ENCODE measurements at places on chromosomes 3 and 15.

DNA sequence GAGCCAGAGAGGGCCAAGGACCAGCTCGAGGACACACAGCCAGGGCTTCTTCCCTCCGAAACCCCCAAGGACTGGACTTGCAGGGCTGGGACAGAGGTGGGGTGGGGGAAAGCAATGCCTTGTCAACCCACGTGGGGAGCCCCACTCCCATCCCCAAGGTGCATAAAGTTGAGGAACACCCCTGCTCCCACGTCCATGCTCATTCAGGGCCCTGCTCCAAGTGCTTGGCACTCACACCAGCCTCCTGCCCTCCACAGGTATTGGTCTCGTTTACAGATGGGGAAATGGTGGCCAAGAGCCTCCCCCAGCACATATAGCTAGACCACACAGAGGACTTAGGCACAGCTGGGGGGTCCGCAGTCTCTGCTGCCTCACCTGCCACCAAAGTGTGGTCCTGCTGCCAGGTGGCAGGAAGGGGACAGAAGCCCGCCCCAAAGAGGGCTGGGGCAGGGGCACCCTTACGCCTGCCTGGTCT, 50.5 kb upstream of the CSPG4 start:
- no peak for DNase-seq

DNA sequence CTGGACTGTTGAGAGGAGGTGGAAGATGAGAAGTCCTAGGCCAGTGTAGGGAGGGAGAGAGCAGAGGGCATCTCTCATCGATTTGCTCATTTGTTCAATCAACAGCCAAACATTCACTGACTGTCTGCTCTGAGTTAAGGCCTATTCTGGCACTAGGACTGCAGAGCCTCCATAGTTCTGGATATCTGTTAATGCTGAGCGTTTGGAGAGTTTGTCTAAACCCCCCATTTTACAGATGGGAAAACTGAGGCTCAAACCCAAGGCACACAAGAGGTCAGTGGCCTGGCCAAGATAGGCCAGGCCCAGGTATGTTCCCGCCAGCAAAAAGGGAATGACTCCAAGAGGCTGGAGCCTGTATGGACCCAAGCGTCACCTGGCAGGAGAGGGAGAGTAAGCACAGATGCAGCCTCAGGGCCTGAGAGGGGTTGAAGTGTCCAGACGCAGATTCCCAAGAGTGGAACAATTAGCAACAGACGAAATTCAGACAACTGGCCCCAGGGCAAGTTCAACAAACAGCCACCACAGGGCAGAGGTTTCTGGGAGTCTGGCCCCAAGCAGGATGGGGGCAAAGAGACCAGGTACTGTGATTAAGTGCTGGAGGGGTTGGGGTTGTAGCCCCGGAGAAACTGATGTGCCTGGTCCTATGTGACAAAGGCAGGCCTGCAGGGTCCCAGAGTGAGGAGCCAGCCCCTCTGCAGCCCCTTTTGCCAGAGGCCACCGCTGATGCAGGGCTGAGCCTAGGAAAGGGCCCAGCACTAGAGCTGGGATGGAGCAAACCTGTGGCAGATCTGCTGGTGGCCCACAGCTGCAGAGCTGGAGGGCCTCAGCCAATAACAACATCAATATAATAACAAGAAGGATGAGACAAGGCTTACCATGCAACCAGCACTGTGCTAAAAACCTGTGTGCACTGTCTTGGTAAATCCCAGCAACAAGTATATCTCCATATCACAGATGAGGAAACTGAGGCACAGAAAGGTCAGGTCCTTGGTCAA, 245.1 kb upstream of the TLE3 start:
- DNase-seq: no peak

DNA sequence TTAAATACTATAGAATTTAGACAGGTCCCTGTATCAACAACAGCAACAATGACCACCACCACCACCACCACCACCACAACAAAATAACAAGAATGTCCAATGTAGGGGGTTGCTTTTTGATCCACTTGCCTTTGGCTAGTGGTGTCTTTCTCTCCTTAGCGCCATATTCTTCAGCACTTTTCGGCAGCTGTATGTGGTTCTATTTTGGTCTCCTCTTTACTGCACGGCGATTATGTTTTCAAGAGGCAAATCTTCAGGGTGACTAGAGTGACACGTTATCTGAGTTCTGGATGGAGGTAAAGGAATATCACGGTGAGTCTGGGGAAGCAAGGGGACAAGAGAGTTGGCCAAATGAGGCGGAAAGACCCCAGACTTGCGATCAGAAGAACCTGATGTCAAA, 56.1 kb downstream of the ST6GAL1 start:
- DNase-seq: no peak

DNA sequence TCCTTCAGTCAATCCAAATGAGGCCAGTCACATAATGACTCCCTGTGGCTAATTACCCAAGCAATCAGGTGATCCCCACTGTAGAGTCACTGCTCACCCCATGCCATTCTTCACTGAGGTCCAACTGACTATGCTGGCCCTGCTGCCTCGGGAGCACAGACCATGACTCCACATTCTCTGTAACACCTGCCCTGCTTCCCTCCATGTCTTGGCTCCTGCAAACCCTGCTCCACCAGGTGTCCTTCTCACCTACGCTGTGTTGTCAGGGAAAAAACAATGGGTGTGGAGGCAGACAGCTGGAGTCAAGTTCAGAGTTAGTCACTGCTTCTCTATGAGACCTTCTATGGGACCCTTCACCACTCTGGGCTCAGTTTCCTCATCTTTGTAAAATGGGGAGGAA, 6.1 kb upstream of the SFMBT1 start:
- no peak for DNase-seq

GRCh38 chr3:184218814-184219213, 10.6 kb upstream of the VWA5B2 start:
- DNase-seq: no peak

- DNase-seq: no peak
Observed at GRCh38 chr3:173889596-173889995, 492.1 kb downstream of the NLGN1 start.

DNA sequence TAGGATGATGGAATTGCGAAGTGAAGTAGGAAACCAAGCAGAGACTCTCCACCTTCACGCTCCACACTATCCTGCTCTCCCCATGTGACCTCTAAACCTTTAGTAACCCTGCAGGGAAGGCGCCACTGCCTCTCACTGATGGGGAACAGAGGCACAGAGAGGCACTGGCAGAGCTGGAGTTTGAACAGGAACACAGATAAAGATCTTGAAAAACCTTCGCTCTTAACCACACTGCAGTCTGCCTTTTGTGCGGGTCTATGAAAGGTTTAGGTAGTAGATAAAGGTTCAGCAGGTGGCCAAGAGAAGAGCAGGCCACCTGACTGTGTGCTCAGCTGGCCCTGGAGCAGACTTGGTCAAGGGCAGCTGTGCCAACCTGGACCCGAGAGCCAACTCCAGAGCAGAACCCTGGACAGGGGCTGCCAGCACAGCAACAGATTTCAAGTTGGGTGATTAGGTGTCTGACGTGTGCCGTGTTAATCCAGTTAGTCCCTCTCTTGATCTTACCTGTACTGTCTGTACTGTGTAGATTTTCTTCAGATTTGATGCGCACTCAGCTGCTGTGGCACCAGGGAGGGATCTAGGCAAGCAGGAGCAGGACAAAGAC, 15.2 kb downstream of the EIF4E3 start:
- DNase-seq: no peak

Data from cardiac fibroblast (primary cell).